ENCODE measurements at places on chromosomes 4 and X.

- DNase-seq: no peak
Measured at GRCh38 chr4:77202491-77202890, 45.5 kb downstream of the CCNG2 start.

DNA sequence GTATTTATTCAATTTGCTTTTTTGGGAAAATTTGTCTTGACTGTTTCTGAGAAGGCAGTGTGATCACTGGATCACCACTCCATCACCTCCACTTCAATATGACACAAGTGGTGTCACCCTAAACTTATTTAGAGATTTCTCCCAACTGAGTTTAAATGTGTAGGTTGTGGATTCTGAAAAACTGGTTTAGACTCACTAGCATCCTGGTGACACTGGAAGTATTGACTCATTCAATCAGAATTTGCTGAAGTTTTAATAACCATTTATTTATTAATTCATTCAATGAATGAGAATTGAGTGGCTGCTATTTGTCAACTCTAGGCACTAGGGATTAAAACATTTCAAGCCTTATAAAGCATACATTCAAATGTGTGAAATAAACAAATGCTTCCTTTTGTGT is 819.1 kb upstream of the EPHA5 start:
- no peak for DNase-seq

DNA sequence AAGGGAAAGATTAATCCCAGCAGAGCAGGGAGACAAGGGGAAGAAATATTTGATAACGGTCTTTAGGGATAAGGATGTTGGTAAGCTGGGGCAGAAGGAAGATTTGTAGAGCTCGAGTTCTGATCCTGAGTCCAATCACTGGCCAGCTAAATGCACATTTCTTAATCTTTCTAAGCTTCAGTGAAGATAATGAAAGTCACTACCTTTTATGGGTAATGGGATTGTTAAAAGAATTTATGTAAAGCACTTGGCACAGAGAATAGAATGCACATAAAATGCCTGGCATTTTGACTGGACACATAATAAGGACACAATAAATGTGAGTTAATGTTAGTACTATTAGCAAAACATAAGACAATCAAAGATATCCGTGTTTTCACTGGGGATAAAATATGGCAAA is 43.3 kb downstream of the NCAPG start:
- no peak for DNase-seq

DNA sequence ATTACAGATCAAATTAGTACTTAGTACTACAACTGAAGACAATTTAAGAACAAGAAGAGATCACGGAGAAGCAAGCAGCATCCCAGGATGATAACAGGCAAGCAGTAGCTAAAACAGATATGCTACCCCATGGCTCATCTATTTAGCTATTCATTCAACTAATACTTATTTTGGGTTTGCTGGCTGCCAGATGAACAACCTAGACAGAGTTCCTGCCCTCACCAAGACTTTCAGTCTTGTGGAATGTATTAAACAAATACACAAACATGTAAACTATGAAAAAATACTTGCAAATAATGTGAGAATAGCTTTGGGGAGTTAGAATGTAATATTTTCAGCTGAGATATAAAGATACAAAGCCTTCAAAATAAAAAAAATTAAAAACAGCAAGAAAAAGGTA is 2.4 kb upstream of the CORIN start:
- no peak for DNase-seq

DNA sequence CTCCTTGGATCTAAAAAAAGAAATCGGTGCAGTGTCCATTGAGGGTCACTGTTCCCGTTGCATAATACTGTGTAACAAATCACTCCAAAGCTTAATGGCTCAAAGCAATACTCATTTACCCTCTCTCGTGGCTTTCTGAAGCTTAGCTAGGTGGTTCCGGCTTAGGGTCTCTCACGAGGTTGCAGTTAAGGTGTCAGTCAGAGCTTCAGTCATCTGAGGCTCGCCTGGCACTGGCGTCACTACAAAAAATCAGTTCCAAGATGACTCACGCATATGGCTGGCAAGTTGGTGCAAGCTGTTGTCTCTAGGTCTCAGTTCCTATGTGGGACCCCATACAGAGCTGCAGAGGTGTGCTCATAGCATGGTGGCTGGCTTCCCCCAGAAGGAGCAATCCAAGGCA is 91.0 kb downstream of the BEND2 start:
- DNase-seq: no peak

GRCh38 chrX:104668550-104668949 is 102.6 kb downstream of the IL1RAPL2 start:
- DNase-seq: no peak

- no peak for DNase-seq
Measured at GRCh38 chrX:129808829-129809796, 29.4 kb downstream of the SASH3 start.

- no peak for DNase-seq
Measured at GRCh38 chr4:130747842-130748241, 1651.9 kb downstream of the C4orf33 start.

- no peak for DNase-seq
Measured at GRCh38 chrX:151228935-151229334, 52.6 kb downstream of the GPR50 start.

- no peak for DNase-seq
Measured at GRCh38 chrX:123882391-123882790, 22.5 kb downstream of the XIAP start.

DNA sequence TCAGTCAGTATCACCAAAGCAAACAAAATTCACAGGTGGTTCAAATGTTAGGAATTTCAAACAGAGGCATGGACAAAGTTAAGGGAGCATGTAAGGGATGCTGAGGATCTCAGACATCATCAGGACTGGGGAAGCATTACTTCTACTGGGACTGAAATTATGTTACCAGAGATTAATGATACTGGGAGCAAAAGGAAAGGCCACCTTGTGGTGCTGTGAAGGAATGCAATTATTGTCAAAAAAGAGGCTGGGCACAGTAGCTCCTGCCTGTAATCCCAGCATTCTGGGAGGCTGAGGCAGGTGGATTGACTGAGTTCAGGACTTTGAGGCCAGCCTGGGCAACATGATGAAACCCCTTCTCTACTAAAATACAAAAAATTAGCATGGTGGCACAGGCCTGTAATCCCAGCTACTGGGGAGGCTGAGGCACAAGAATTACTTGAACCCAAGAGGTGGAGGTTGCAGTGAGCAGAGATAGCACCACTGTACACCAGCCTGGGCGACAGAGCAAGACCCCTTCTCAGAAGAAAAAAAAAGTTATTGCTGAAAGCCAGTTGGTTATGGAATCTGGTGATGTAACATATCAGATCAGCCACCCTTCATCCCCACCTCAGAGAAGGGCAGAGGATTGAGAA is 954.3 kb downstream of the PCDH7 start:
- DNase-seq: no peak

DNA sequence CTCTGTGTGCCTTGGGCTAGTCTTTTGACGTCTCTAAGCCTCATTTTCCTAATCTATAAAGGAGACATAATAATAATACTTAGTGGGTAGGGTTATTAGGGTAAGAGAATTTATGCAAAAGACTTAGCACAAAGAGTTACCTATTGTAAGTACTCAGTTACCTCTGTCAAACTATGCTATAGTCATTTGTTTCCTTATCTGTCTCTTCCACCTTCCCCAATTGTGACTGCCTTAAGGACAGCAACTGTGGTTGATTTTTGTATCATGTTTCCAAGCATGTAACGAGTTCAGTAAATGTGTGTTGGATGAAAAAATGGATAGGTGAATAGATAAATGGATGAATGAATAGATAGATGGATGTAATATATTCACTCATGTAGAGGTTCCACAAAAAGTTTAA is 48.1 kb downstream of the WDR19 start:
- DNase-seq: no peak

DNA sequence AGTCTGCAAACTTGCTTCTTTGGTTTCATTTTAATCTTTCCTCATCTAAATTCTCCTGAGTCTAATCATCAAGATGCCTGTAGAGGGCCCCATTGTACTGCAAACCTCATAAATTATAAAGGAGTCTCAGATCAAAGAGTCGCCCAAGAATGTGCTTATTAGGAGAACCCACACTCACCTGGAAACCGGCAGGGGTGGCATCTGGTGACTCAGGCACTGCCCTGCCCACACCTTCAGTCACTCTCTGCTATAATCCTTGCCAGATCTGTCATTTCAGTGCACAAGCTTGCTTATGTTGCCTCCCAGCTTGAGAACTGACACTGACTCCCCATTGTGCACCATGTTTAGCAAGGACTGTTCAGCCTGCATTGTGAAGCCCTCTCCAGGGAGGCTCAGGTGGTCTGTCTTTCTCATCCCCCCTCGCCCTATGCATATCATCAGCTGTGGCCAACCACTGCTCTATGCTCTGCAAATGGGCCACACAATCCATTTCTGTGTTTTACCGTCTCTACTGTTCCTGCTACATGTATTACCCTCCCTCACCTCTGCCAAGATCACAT is 12.4 kb downstream of the EPGN start:
- DNase-seq: peak; percentile 23

- DNase-seq: no peak
Measured at GRCh38 chrX:23659339-23659738, 8.0 kb upstream of the PRDX4 start.

DNA sequence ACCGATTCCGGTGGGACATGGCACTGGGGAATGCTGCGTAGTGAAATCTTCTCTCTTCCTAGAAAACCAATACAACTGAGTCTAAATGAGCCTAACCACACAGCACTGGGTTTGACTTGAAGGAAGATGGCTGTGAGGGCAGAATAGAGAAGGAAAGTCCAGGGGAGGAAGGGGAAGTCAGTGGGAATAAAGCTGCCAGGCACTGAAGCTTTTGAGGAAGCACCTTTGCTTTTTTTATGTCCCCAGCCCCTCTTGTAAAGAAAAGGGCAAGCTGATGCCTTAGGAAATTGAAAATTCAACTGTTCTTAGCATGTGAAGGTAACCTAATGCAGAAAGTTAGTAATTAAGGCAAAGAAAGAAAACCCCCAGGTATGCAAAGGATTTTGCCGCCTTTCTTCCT is 20.6 kb downstream of the MED28 start:
- no peak for DNase-seq

GRCh38 chr4:3306450-3306849 is 13.6 kb downstream of the RGS12 start:
- DNase-seq: no peak

DNA sequence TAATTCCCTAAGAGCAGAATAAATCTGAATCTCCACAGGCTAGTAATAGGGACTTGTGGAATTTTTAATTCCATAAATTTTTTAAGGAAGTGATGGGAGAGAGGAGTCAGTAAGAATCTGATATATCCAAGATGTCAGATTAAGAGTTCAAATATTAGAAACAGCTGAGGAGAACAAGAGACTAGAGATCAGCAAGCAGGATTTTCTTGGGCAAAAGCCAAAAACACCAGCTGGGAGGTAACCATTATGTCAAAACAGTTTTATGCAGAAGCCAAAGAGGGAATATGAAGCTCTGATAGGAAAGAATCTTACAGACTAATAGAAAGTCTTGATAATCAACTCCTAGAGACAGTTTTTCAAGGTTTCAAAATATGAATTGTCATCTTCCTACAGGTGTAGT is 72.2 kb upstream of the RBPJ start:
- peak; percentile 37 for DNase-seq

DNA sequence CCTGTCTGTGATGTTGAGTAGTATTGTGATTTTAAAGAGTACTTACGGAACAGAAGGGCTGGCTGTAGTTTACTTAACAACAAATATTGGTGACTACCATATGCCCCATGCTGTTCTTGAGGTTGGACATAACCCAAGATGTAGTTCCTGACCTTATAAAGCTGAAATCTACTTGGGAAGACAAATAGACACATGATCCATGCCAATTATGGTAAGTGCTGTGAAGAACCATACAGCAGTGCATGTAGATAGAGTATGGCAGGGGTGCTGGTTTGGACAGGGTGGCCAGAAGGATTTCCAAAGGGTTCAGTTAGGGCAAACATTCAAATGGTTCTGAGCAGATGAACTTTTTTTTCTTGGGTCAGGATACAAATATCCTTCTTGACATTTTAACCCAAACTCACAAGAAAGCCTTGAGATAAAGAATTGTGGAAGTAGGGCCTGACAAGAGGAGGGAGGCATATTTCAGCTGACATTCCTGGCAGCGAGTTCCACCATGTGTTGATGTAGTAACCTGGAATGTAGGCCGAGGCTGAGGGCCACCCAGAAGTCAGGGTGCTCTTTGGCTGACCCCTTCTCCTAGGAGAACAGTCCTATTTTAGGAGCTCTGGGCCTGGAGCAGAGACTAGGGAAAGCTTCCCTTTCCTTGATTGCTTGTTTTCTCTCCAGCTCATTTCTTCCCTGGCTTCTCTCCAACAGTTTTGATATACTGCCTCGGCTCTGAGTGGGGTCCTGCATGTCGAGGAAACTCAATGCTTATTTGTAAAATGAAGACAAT is 74.2 kb downstream of the FREM3 start:
- DNase-seq: no peak

DNA sequence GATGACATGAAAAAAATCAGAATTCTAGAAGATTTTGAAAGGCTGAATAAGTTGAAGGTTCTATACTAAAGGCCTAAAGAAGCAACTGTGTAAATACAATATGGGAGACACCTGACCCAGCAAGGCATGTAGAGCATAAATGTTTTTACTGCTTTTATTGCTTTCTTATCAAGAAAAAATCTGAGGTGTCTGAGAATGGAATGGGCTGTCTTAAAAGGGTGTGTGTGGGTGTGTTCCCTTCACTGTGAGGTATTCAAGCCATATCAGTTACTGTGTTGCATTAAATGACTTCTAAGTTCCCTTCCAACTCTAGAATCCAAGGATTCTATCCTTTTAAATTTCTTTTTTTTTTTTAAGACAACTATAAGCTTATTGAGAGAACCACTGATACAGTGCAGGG is 15.7 kb downstream of the ATP8A1 start:
- DNase-seq: no peak

DNA sequence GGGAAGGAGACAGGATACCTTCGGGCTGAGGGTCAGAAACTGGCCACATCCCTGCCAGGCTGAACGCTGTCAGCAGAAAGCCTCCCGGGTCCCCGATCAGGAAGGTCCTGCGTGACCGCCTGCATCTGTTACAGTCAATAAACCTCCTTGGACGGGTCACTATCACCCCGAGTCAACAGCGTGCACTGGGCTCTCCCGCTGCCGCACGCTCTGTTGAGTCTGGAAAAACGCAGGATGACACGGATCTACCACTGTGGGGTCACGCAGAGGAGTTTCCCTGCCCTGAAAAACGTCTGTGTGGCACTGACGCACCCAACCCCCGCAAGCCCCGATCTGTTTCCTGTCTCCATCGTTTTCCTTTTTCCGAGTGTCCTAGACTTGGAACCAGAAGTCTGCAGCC is 12.1 kb downstream of the PPP2R3B start:
- peak; percentile 56 for DNase-seq

GRCh38 chr4:150525321-150525868 is 56.6 kb upstream of the MAB21L2 start:
- DNase-seq: no peak
